ENCODE measurements at places on chromosomes 3 and 15.

DNA sequence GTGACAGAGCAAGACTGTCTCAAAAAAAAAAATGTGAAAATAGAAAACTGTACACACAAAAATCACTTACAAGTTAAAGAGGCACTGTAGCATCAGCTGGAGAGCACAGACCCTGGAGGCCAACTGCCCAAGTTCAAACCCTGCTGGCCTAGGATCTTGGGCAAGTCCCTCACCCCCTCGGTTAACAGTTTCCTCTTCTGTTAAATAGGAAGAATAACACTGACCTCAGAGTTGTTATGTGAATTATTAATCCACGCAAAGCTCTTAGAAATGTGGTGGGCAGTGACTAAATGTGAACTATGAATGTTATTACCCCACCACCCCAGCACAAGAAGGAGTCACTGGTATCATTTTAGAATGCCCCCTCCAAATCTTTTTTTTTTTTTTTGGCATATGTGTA is 11.2 kb downstream of the CIB1 start:
- peaks cover 15% of the 10 kb centered on the region for H3K36me3 ChIP-seq
- DNase-seq, result no peak
- no peak overlapping the region for H3K4me3 ChIP-seq

GRCh38 chr15:64246364-64247189 is 83.8 kb upstream of the PPIB start:
- no peaks in the 10 kb centered on the region for H3K27me3 ChIP-seq

DNA sequence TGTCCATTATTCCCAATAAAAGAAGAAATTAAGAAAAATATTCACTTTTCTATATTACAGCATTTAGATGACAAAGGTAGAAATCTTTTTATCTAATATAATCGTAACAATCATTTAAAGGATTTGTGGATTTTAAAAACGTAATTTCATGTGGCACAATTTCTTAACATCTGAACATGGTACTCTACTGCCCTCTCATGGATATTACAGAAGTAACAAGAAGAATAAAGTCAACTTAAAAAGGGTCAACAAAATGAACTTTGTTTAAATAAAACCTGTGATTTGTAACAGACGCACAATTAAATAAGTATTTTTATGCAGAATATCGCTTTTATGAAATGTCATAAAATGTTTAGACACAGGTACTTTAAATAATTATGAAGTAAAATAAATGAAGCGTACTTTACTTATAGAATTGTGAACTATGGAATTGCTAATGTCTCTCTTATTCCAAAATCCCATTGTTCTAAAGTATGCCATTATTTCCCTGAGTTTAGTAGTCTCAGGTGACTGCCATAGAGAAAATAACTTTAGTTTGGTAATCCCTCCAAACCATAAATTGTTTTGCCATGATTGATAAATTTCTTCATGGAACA is 366.8 kb upstream of the ZNF385D start:
- no peak overlapping the region for H3K4me3 ChIP-seq
- no peaks in the 10 kb centered on the region for H3K27me3 ChIP-seq
- H3K27ac ChIP-seq, result no peak overlapping the region
- H3K4me1 ChIP-seq, result no peaks in the 10 kb centered on the region
- H3K36me3 ChIP-seq, result no peaks in the 10 kb centered on the region
- DNase-seq, result no peak

DNA sequence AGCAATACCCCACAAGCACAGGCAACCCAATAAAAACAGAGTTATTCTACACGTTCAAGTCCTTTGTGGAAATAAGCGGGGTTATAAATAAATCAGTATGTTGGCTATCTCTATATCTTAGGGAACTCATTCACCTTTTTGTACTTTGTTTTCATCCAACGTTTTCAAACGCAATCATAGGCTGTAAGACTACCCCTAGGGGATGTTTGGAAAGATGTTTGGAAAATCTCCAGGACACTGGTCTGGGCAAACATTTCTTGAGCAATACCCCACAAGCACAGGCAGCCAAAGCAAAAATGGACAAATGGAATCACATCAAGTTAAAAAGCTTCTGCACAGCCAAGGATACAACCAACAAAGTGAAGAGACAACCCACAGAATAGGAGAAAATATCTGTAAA is 70.1 kb downstream of the CLDN11 start:
- DNase-seq, result no peak
- H3K27me3 ChIP-seq, result peaks cover 9% of the 10 kb centered on the region
- H3K4me1 ChIP-seq, result no peaks in the 10 kb centered on the region
- H3K27ac ChIP-seq, result no peak overlapping the region
- no peaks in the 10 kb centered on the region for H3K36me3 ChIP-seq
- H3K4me3 ChIP-seq, result no peak overlapping the region
